ENCODE measurements at places on chromosomes 2 and 18. TPM values are rescaled to one million over a fixed set of nuclear protein-coding genes. Genes with fewer than 3 reads are reported as not detected.

GRCh38 chr2:141856215-141856919 lies 274.4 kb downstream of the LRP1B start:
- no peak for DNase-seq
- H3K27ac ChIP-seq: no peak overlapping the region
- no peaks in the 10 kb centered on the region for H3K27me3 ChIP-seq

Gene MC5R
- total RNA-seq: not detected

Gene ERMN
- not detected for total RNA-seq

DNA sequence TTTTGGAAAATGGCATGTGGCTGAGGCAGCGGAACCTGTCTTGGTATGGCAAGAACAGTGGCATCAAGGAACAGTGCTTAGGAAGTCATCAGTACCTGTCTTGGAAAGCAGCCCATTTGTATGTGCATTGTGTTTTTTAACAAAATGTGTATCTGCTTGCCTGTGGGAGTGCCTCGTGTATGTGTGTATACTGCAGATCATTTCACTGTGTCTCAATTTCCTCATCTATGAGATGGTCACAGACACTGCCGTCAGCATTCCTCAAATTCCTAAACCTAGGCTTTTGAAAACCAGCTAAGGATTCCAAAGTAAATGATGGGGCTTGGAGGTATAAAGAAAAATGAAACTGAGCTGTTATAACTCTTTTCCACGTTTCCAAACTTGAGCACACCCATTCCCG lies 441.3 kb downstream of the RND3 start:
- no peak overlapping the region for H3K27ac ChIP-seq
- H3K4me3 ChIP-seq: no peak overlapping the region
- no peak for DNase-seq
- no peaks in the 10 kb centered on the region for H3K36me3 ChIP-seq
- H3K4me1 ChIP-seq: no peaks in the 10 kb centered on the region
- no peaks in the 10 kb centered on the region for H3K27me3 ChIP-seq

- H3K36me3 ChIP-seq: no peaks in the 10 kb centered on the region
- H3K27me3 ChIP-seq: no peaks in the 10 kb centered on the region
- no peak overlapping the region for H3K27ac ChIP-seq
- H3K4me3 ChIP-seq: no peak overlapping the region
- peaks cover 7% of the 10 kb centered on the region for H3K4me1 ChIP-seq
Observed at GRCh38 chr2:19796035-19796695, 105.6 kb downstream of the TTC32 start.

GRCh38 chr18:6956999-6957398 lies 160.6 kb downstream of the LAMA1 start:
- DNase-seq: peak; percentile 84
- H3K36me3 ChIP-seq: no peaks in the 10 kb centered on the region
- no peaks in the 10 kb centered on the region for H3K4me1 ChIP-seq
- no peak overlapping the region for H3K4me3 ChIP-seq
- no peak overlapping the region for H3K27ac ChIP-seq
- no peaks in the 10 kb centered on the region for H3K27me3 ChIP-seq

- peaks cover 5% of the 10 kb centered on the region for H3K36me3 ChIP-seq
- no peak for DNase-seq
- H3K4me3 ChIP-seq: no peak overlapping the region
- H3K27ac ChIP-seq: no peak overlapping the region
Observed at GRCh38 chr18:48835119-48835518, 115.6 kb downstream of the SMAD7 start.

Gene ATP6V1B1
- 1.6 TPM for total RNA-seq

Gene RUFY4
- not detected for total RNA-seq

GRCh38 chr18:13868501-13869271 lies 44.7 kb downstream of the MC5R start:
- H3K27me3 ChIP-seq: no peaks in the 10 kb centered on the region
- H3K4me1 ChIP-seq: no peaks in the 10 kb centered on the region
- no peak for DNase-seq
- no peaks in the 10 kb centered on the region for H3K36me3 ChIP-seq

GRCh38 chr2:189709501-189710221 lies 35.2 kb downstream of the ANKAR start:
- H3K27ac ChIP-seq: no peak overlapping the region
- no peaks in the 10 kb centered on the region for H3K4me1 ChIP-seq
- H3K4me3 ChIP-seq: no peak overlapping the region
- no peaks in the 10 kb centered on the region for H3K27me3 ChIP-seq
- peaks cover 8% of the 10 kb centered on the region for H3K36me3 ChIP-seq

Gene MC4R
- 1.4 TPM for total RNA-seq

- H3K4me1 ChIP-seq: no peaks in the 10 kb centered on the region
- H3K4me3 ChIP-seq: no peak overlapping the region
- H3K36me3 ChIP-seq: no peaks in the 10 kb centered on the region
- H3K27me3 ChIP-seq: no peaks in the 10 kb centered on the region
Observed at GRCh38 chr2:215900203-215900611, 113.1 kb downstream of the MREG start.

Gene NHEJ1
- 24.4 TPM for total RNA-seq

DNA sequence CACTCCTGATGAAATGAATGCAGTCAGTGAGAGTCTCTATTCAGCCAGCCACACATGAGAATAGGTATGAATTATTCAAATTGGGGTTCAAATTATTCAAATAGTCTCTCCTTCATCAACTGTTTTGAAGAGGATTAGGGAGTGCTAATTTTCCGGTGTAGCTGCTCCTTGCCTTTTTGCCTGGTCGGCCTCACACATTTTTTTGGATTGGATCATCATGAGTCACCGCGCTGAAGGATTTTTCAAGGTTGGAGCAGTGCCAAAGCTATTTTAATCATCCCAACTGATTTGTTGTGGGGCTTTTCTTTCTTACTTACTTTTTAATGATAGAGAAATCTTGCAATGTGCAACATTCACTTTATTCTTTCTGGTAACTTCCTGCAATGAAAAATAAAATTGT lies 2.4 kb upstream of the DTNA start:
- H3K4me3 ChIP-seq: peak overlapping the region; percentile 9
- peaks cover 34% of the 10 kb centered on the region for H3K4me1 ChIP-seq
- H3K27ac ChIP-seq: peak overlapping the region; percentile 81

GRCh38 chr2:127001751-127002150 lies 103.1 kb downstream of the TEX51 start:
- no peaks in the 10 kb centered on the region for H3K36me3 ChIP-seq
- no peaks in the 10 kb centered on the region for H3K27me3 ChIP-seq
- H3K4me3 ChIP-seq: no peak overlapping the region
- DNase-seq: peak; percentile 34

Gene PJVK
- 2.4 TPM for total RNA-seq

DNA sequence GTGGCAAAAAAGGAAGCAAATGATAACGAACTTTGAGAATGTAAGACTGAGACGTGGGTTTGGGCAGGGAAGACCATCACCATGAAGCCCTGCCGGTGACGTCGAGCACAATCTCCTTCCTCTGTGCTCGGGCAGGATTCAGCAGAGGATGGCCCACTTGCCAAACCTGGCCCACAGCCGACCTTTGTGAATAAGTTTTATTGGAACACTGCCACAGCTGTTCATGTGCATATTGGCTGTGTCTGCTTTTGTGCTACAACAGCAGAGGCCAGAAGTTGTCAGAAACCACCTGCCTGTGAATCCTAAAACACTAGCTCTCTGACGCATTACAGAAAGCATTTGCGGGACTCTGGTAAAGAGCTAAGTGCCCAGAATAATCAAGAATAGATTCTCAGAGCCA lies 223.9 kb downstream of the MYT1L start:
- no peak for DNase-seq
- H3K4me1 ChIP-seq: no peaks in the 10 kb centered on the region
- H3K36me3 ChIP-seq: no peaks in the 10 kb centered on the region
- H3K4me3 ChIP-seq: no peak overlapping the region
- no peaks in the 10 kb centered on the region for H3K27me3 ChIP-seq

Gene EPB41L5
- total RNA-seq: 16.0 TPM

All from esophagus muscularis mucosa (tissue), 4 donors.